ENCODE measurements at places on chromosomes 6 and 20. TPM values are rescaled to one million over a fixed set of nuclear protein-coding genes. Genes with fewer than 3 reads are reported as not detected.

ZNF311 gene
- total RNA-seq = 1.5 TPM

GRCh38 chr20:36845288-36845971 is 30.5 kb upstream of the TLDC2 start:
- no peak for DNase-seq

- DNase-seq = no peak
Observed at GRCh38 chr6:37265001-37265400, 7.1 kb upstream of the TMEM217 start.

GRCh38 chr6:31879143-31879542 is 346 bp upstream of the SLC44A4 start:
- DNase-seq = no peak

- DNase-seq = no peak
Observed at GRCh38 chr6:8066108-8066507, 1.9 kb upstream of the BLOC1S5 start.

All from thyroid gland (tissue), 4 donors.